ENCODE measurements at places on chromosomes 1 and 21. TPM values are rescaled to one million over a fixed set of nuclear protein-coding genes. Genes with fewer than 3 reads are reported as not detected.

Gene TCHH
- total RNA-seq = not detected

Gene MUL1
- total RNA-seq = 20.1 TPM

Gene MIGA1
- total RNA-seq = 23.9 TPM

Gene PAPPA2
- under 0.01 TPM for total RNA-seq

Gene GPR52
- not detected for total RNA-seq

Gene MMP23B
- 15.1 TPM for total RNA-seq

- no peaks in the 10 kb centered on the region for H3K36me3 ChIP-seq
- no peaks in the 10 kb centered on the region for H3K4me1 ChIP-seq
- no peak overlapping the region for H3K4me3 ChIP-seq
- no peak for DNase-seq
Measured at GRCh38 chr1:188170935-188171334, 1342.2 kb downstream of the PLA2G4A start.

- H3K4me1 ChIP-seq = peaks cover 23% of the 10 kb centered on the region
- H3K27me3 ChIP-seq = no peaks in the 10 kb centered on the region
- DNase-seq = no peak
- no peaks in the 10 kb centered on the region for H3K36me3 ChIP-seq
Measured at GRCh38 chr1:109295712-109296415, 10.9 kb downstream of the MYBPHL start.

- no peak overlapping the region for H3K4me3 ChIP-seq
- H3K4me1 ChIP-seq = no peaks in the 10 kb centered on the region
- H3K36me3 ChIP-seq = no peaks in the 10 kb centered on the region
- DNase-seq = no peak
- no peaks in the 10 kb centered on the region for H3K27me3 ChIP-seq
- no peak overlapping the region for H3K27ac ChIP-seq
Measured at GRCh38 chr1:89732206-89732605, 88.6 kb upstream of the LRRC8D start.

DNA sequence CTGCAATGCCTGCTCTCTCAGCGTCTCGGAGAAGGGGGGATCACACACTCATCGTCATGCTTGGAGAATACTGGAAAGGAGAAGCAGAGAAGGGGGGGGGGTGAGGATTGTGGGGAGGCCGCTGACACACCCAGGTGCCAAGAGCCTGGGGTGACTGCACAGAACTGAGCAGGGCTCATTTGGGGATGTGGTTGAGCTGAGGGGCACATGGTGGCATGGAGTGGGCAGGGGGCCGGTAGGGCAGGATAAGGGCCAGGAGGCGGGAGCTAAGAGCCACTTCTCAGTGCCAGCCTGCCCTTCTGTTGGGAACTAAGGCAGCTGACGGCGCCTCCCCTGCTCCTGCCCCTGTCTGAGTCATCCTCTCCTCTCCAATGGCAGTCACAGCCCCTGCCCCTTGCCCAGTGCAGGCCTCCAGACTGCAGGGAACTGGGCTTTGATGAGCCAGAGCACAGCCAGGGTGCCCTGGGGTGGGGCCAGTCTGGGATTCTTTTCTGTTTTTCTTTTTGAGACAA is 27.2 kb downstream of the MRPL37 start:
- H3K36me3 ChIP-seq = peaks cover 60% of the 10 kb centered on the region
- no peaks in the 10 kb centered on the region for H3K27me3 ChIP-seq
- H3K27ac ChIP-seq = no peak overlapping the region
- H3K4me3 ChIP-seq = no peak overlapping the region
- DNase-seq = peak; percentile 47
- peaks cover 10% of the 10 kb centered on the region for H3K4me1 ChIP-seq

DNA sequence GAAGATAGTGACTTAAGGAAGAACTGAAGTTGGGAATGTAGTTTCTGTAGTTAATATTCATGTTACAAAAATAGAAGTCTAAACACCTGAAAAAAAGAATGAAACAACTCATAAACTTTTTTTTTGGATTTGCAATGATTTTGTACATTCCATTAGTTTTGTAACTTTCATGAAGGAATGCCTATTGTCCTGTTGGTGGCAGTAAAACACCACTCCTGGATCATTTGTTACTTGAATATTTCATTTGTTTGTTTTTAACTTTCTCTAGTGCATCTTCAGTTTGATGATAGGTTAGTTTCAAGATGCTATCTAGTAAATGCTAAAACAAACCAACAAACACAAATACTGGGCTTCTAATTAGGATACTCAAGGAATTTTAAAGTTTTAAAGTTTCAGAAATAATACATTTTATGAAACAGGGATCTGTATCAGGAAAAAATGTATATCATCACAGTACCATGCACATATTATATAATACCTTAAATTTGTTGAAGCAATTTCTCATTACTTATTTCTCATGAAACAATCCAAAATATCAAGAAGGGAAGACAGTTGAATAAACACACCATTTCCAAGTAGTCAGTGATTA is 229.7 kb upstream of the CACYBP start:
- H3K36me3 ChIP-seq = no peaks in the 10 kb centered on the region
- H3K27me3 ChIP-seq = no peaks in the 10 kb centered on the region
- no peak overlapping the region for H3K4me3 ChIP-seq

- H3K36me3 ChIP-seq = no peaks in the 10 kb centered on the region
- no peak overlapping the region for H3K4me3 ChIP-seq
- DNase-seq = peak; percentile 35
- H3K27ac ChIP-seq = no peak overlapping the region
Measured at GRCh38 chr1:29569971-29570634, 333.8 kb downstream of the PTPRU start.

GRCh38 chr1:239784896-239785295 is 306.8 kb upstream of the FMN2 start:
- H3K27me3 ChIP-seq = no peaks in the 10 kb centered on the region
- H3K4me3 ChIP-seq = no peak overlapping the region
- no peak for DNase-seq
- no peaks in the 10 kb centered on the region for H3K36me3 ChIP-seq

DNA sequence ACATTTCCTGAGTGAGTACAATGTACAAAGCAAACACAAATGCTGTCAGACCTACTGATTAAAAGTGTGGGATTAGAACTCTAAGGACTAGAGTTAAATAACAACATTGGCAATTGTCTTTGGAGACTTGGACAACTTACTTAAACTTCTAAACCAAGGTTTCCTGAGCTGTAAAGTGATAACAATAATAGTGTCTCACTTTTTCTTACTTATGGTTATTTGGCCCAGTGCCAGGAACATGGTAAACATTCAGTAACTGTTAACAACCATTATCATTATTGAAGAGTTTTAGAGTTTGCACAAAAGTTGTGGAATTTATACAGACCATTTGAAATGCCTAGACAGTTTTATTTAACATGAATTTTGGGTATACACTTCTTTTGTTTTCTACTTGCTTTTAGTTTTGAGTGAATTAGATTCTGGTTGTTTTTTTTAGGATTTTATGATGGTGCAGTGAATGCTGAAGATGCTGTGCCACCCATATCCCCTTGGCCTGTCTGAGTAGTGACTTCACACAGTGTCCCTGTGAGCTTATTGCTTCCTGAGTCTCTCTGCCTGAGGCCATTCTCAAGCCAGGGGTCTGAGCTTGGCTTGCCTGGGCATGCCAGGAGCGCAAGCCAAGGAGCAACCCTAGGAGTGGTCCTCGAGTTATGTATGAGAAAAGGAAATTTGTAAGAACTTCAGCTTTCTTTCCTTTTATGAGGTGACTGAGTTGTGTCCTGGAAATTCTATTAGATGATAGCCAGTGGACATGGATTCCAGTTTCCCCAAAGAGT is 932.8 kb downstream of the TTLL7 start:
- no peak for DNase-seq
- H3K4me3 ChIP-seq = no peak overlapping the region
- H3K27ac ChIP-seq = no peak overlapping the region
- H3K27me3 ChIP-seq = no peaks in the 10 kb centered on the region

DNA sequence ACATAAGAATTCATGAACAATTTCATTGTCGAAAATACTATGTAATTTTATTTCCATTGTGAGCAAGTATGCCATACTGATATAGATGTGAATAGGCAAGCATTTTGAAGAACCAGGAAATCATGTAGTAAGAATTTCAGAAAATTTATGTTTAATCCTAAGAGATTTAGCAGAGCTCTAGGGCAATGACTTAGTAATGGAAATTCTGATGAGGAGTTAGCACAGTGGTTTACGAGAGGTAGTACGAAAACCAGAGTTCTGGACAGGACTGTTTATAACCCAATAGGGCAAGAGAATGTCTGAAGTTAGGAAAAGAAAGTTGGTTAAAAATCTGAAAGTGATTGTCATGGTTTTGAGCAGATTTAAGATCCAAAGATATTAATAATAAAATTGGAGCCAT is 439.6 kb upstream of the DEPDC1 start:
- no peak overlapping the region for H3K27ac ChIP-seq
- H3K4me3 ChIP-seq = no peak overlapping the region
- H3K27me3 ChIP-seq = no peaks in the 10 kb centered on the region
- H3K36me3 ChIP-seq = no peaks in the 10 kb centered on the region
- no peaks in the 10 kb centered on the region for H3K4me1 ChIP-seq

Data from stomach (tissue), 19 donors.